GM12864 (cell line): ENCODE measurements at places on chromosomes 2 and 18.

DNA sequence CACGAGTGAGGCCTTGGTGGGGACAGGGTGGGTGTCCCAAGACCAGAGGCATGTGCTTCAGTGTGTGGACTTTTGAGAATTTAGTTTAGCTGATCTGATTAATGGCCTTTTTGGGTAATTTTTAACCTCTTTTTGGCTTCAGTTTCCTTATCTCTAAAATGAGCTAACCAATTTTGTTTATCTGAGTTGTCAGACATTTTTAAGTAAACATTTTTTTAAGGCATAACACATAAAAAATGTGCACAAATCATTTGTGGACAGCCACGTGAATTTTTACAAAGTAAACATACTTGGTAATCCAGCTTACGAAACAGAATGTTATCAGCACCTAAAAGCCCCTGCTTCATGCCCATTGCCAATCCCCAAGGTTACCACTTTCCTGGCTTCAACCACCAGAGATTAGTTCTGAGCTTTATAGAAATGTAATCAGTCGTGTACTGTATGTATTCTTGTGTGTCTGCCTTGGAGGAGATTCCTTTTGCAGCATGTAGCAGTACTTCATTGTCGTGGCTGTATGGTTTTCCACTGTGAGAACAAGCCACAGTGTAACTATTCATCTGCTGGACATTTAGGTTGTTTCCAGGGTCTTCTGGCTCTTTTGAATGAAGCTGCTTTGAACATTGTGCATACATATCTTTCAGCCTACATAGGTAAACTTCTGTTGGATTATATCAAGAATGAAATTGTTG is 8.4 kb upstream of the INO80C start:
- DNase-seq, result no peak

DNA sequence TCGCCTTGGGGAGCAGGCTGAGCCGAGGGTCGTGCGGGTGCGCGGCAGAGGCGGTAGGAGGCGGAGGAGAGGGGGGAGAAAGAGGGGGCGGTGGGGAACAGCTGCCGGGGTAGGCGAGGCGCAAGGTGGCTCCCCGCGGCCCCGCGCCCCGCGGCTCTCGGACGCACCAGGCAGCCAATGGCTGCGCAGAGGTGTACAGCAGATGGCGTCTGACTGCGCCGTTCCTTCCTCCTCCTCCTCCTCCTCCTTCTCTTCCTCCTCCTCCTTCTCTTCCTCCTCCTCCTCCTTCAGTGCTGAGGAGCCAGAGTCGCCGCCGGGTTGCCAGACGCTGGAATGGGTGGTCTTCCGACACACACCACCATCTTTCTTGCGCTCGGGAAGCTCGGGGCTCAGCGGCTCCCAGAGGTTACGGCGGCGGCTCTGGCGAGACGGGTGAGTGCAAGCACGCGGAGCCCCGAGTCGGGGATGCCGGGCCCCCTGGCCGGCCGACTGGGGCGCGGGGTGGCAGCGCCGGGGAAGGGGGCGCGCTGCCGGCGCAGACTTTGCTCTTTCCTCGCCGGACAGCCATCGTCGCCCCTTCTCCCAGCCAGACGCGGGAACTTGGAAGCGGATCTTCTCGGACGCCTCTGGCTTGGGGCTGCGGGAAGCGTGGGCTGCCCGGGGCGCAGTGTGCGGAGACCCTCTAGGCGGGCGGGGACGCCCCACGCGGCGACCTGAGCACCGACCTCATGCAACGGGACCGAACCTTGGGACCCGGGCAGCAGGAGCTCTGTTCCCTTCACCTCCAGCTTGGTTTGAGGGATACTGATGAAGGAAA is at the start of gene THSD7B:
Gene THSD7B, plus strand, starts transcription at position 290 of the 817 bp plus-strand sequence. CDS start 116,634 bp downstream, outside the sequence.
- DNase-seq, result no peak

- DNase-seq, result no peak
Observed at GRCh38 chr2:126783341-126783740, 115.3 kb upstream of the TEX51 start.

GRCh38 chr2:128324897-128325410 is 6.3 kb upstream of the HS6ST1 start:
- DNase-seq, result no peak

GRCh38 chr18:45521136-45521535 is 94.1 kb upstream of the SLC14A2 start:
- no peak for DNase-seq

DNA sequence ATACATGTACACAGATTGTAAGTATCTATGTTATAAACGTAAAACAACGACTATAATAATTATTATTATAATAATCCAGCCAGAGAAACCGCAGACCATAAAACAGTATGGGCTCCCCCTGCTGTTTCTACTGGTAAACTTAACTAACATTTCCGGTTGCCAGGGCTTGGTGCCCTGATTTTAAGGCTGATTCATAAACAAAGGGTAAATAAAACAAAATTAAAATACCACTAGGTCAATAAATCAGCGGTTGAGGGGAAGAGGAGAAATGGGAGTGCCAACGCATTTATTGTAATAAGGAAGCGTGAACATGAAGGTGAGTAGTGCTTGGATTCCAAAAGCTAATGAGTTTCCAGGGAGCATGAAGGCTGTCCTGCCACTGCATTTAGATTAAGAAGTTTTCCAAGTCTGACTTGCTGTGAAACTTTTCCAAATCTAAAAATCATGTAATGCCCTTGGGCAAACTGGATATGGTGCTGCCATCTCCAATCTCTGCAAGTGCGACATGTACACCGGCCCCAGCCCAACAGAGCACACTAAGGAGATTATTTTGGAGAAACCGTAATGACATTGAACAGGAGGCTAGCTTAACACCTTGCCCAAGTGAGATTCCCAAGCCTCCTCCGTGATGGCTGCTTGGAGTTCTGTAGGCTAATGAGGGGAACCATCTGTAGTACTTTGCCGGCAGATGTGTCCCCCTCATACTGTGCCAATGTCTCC is 50.7 kb upstream of the HNRNPA3 start:
- no peak for DNase-seq

GRCh38 chr2:197327472-197328098 is 17.0 kb upstream of the ANKRD44 start:
- no peak for DNase-seq

DNA sequence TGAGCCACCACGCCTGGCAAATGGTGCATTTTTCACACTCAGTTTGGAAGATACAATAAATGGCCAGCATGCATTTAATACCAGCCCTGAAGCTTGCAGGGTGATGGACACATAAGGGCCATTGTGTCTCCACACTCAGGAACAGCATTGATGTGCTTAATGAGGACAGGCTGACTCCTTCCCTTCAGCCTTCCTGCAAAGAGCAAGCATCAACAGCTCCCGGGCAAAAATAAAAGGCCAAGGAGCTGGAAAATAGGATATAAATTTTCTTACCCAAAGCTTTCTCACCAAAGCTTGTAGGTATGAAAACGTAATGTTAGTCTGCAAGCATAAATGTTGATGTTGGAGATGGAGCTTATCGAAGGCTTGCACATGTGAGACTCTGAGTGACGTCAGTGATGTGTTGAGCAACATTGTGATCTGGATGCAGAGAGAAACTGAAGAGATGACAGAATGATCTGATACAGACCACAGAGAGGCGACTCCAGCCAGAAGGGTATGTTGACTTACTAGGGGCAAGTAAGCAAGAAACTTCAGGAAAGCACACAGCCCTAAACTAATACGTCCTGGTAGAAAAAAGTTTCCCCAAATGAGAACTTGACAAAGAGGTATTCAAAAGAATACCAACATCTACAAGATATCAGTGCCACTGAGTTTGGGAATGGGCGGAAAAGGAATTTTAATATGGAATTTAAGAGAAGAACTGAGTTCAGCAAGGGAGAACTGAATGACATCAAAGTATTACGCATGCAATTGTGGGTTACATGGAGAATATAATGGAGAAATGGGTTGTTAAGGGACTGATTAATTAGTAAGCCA is 256.5 kb downstream of the TGIF1 start:
- no peak for DNase-seq

DNA sequence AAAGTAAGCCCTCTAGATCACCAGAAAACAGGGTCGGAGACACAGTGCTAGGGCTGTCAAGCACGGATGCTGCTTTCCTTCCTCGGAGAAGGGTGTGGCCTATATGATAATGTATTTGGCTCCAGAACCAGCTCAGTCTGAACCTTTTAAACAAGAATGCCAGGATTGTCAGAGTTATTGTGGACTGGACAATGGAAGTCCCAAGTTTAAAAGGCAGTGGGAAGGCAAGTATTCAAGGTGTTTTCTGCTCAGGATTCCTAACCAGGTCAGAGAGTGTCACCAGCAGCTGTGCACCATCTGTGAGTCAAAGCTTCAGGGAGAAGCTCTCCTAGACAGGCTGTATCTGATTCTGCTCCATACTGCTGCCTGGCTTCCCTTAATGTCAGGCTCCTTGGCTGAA is 94.8 kb downstream of the SPOPL start:
- no peak for DNase-seq

DNA sequence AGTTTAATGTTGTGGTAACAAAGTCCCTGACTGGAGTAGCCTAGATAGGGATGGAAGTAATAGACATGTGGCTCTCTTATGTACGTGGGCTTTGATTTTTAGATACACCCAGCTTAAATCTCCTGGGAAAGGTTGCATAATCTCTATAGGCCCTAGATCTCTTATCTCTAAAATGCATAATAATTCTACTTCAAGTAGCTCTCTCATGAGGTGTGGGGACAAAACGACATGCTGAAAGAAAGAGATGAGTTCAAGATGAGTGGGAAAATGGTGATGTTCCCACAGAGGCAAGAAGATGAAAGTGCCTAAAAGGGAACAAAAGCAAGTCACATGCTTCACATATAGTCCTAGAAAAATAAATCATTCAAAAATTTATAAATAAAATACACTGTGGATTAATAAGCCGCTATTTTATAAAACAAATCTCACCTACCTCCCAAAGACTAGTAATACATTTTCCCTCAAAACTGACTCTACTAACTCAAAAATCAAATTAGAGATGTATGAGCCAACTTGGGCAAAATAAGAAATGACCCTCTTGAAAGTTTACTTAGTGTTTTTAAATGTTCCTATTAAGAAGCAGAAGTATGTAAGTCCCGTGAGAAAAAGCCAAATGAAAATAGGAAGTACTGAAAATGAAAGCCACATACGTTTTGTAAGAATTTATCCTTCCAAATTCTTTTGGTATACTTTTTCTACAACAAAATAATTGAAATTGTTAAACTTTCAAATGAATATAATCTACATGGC is 148.2 kb upstream of the ITGA4 start:
- DNase-seq, result no peak

GRCh38 chr2:67896076-67896475 is 166.7 kb downstream of the C1D start:
- DNase-seq, result no peak

DNA sequence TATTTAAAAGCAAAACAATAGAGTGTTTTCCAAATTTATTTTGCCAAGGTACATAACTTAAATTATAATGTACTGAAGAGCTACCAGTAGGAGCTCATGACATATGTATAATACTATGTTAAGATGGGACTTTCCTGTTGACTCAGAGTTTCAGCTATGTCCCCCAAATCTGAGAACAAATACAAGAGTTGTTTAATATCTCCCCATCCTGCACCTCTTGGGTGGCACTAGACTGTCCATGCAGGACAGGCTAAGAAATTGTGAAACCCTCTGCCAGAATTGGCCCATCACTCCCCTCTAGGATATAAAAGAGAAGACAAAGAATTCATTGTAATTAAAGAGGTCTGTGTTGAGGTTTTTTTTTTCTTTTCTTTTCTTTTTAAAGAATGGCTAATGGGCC is 21.7 kb upstream of the CTAGE1 start:
- DNase-seq, result no peak

- no peak for DNase-seq
Observed at GRCh38 chr2:102442967-102443828, 20.2 kb downstream of the IL18RAP start.

DNA sequence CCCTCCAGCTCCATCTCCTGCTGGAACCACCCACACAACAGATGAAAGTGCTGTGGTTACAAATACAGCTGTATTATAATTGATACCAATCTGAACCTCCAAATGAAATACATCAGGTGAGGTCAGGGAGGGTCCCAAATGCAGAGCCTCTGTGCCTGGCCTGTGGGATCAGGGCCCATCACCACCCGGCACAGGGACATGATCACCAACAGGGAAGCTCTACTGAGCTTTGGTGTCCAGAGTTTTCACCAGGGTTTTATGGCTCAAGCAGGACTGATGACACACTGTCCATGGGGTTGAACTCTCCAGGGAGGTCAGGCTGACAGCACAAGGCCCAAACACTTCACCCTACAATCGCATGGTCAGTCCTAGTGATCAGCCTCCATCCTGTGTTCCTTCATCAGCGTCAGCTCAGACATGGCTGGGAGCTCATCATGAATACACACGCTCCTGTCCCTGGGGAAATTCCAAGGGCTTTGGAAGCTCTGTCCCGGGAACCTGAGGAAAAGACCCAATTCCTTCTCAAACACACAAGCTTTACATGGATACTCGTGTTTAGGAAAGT is 3.9 kb upstream of the PXDN start:
- no peak for DNase-seq

DNA sequence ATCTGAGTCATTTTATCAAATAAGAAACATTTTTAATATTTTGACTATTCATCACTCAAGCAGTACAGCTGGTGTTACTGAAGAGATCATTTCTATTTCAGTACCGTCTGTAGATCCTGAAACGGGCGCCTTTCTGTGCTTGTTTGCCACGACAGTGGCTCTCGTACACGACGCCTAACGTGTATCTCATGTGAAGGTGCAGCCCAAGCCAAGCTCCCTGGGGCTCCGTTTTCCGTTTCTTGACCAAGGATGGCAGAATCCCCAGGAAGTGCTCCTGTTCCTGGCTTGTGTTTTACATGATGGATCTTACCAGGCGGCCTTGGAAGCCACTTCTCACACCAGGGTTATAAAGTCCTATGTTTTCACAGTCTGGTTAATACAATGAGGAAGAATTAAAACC is 320.6 kb downstream of the GBX2 start:
- no peak for DNase-seq

- no peak for DNase-seq
Observed at GRCh38 chr2:26178746-26179436, 6.0 kb downstream of the GAREM2 start.

DNA sequence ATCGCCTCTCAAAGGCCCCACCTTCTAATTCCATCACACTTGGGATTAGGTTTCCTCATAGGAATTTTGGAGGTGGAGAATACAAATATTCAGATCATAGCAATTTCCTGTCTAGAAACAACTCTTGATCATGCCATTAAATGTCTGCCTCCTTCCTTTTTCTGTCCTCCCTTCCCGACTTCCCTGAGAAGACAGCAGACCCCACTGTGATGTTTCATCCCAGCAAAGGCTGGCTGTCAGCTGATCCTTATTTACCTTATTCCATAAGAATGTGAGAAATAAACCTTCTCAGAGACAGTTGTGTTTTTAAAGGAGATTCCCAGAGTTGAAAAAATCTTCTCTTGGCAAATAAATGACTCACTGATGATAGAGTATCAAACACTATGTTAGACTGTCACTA is 133.9 kb downstream of the TDRD15 start:
- DNase-seq, result no peak

- no peak for DNase-seq
Observed at GRCh38 chr2:158204741-158205165, 103.1 kb downstream of the UPP2 start.
